T-helper 9 cell (primary cell): ENCODE measurements at places on chromosomes 2 and 18.

GRCh38 chr2:238202326-238203093 is 985 bp downstream of the ILKAP start:
- DNase-seq, result no peak

- no peak for DNase-seq
Measured at GRCh38 chr2:1306687-1307516, 106.4 kb upstream of the TPO start.

- no peak for DNase-seq
Measured at GRCh38 chr2:190843890-190844699, 36.5 kb upstream of the GLS start.

GRCh38 chr2:118151831-118152230 is 63.6 kb downstream of the INSIG2 start:
- no peak for DNase-seq

GRCh38 chr18:77369644-77370043 is 120.0 kb downstream of the GALR1 start:
- DNase-seq, result no peak

GRCh38 chr2:237022533-237022932 is 63.2 kb upstream of the COPS8 start:
- DNase-seq, result no peak

DNA sequence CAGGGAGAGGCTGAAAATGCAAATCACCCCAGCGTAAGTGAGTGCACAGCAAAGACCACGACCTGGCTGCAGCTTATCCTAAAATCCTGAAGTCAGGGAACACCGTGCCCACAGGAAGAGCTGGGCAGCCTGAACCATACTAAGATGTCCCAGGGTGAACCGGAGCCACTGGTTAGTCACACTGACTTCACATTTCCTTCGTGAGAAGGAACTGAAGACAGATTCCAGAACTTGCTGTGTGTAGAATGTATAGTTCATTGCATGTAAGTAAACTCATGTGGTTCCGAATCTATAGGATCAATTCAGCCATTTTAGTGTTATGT is 84.6 kb upstream of the NDUFV2 start:
- no peak for DNase-seq

GRCh38 chr2:75480971-75481836 is 79.5 kb downstream of the EVA1A start:
- no peak for DNase-seq

DNA sequence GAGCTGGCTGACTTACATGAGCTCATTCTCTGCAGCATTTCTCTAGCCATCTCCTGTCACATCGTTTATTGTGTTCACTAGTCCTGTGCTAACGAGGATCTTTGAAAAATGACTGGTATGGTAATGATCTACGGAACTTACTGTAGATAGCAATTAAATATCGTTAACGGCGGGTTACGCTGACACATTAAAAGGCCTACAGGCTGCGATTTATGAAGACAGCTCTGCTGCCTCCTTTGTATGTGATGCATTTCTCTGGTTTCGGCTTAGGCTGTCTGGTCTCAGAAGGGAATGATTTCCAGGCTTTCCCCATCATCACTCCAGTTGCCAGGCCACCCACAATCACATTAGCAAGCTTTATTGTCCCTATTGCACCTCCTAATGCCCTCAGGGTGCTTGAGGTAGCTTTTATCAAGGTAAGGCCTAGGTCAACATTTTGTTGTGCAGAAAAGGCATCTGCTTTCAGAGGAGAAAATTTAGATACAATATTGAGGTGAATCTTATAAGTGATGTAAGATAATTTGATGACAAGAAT is 284.4 kb downstream of the SOX11 start:
- no peak for DNase-seq

DNA sequence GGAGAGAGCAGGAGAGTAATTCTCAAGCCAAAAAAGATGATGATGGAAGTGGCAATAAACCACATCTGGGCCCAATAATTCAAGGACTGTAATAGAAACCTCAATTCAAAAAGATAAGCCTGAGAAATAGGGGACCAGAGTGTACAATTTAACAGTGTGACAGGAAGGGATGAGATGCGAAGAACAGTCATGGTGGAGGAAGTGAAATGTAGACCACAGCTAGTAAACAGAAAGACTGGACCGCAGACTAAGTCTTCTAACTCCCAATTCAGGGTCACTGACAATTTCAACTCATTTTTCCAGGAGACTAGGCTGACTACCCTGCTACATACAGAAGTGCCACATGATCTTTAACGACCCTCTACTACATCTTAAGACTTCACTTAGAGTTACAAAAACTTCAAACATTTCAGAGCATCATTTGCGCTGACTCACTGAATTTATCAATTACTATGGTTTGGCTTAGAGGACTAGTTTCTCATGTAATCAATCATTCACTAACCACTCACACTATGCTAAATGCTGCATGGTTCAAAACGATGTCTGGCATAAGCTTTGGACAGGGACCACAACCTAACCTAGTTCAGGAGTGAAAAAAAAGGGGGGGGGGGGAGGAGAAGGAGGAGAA is 9.0 kb downstream of the CUL3 start:
- DNase-seq, result no peak

- no peak for DNase-seq
Measured at GRCh38 chr2:142180820-142181533, 50.2 kb upstream of the LRP1B start.

DNA sequence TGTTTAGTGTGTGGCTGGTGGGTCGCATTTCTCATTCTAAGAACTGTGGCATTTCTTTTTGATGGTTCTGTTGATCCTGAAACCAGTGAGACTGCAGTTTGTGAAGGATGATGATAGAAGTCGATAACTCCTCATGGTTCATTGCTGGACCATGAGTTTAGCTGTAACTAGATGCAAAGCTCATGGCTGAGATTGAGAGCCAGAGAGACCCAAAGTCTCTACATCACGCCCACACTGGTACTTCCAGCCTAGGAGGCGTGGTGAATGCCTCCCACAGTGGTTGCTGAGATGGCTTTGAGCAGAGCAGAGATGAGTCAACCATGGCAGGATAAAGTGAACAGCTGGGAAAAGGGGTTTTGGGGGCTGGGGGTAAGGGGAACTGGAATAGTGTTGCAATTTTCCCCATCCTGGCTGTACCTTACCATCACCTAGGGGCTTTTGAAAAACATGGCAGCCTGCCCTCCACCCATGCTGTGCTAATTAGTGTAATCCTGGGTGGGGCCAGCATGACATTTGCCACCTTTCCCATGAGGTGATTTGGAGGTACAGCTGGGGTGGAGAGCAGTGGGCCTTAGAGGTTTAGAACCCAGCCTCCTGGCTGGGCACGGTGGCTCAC is 24.1 kb downstream of the INPP4A start:
- no peak for DNase-seq

DNA sequence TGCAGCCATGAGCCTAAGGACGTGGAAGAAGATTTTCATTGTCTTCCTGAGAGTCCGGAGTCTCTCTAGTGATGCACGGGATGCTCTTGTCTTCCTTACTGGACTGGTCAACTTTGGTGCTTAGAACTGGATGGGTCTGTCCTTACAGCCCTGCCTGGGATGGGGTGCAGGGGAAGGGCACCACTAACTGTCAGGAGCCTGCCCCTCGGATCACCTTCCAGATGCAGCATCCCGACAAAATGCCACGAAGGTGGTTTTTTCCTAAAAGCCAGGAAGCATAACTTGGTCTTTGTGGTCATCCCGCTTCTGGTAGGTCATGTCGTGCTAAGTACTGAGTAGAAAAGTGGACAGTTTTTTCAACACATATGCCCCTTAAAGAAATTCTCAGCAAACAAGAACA is 207.4 kb upstream of the TWIST2 start:
- DNase-seq, result no peak

- no peak for DNase-seq
Measured at GRCh38 chr18:33579349-33580215, 1.6 kb downstream of the ASXL3 start.

- no peak for DNase-seq
Measured at GRCh38 chr2:176122683-176123410, at the start of gene HOXD9. Gene HOXD9 (plus strand): TSS chr2:176122719. CDS start chr2:176122769, 50 bp downstream.

DNA sequence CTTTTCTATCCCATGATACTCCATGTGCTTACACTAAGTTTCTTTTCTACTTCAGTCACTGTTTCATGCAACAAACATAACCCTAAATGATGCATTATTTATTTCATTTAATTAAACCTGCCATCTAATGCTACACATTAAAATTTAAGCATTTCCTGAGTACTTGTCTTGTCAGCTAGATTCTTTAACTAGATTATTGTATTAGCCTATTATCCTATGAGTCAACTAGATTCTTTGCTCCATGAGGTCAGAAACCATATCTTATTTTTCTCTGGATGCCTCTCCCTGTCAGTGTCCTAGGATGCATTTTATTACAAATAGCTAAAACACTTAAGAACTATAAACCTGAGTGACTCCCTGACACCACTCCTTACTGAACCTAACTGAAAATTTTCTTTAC is 652.4 kb downstream of the SLC4A3 start:
- DNase-seq, result no peak

- no peak for DNase-seq
Measured at GRCh38 chr2:64203131-64203857, 59.1 kb upstream of the PELI1 start.

GRCh38 chr18:50182511-50182910 is 12.4 kb downstream of the MYO5B start:
- DNase-seq, result no peak

DNA sequence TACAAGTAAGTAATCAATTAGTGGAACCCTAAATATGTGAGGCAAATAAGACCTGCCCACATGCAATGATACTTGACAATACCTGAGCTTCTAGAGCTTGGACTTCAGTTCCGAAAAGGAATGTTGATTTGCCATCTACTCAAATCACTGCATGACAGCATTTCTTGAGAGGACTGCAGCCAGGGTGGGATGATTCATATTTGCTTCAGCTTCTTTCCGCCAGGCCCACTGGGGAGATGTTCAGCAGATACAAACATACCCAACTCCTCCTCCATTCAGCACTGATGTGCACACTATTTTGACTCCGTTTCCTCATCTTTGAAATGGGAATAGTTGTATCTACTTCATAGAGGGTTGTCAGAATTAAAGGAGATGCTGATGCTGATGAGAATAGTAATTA is 28.8 kb upstream of the TMEM177 start:
- DNase-seq, result no peak

- DNase-seq, result no peak
Measured at GRCh38 chr2:182715121-182715891, 751 bp upstream of the DNAJC10 start.

DNA sequence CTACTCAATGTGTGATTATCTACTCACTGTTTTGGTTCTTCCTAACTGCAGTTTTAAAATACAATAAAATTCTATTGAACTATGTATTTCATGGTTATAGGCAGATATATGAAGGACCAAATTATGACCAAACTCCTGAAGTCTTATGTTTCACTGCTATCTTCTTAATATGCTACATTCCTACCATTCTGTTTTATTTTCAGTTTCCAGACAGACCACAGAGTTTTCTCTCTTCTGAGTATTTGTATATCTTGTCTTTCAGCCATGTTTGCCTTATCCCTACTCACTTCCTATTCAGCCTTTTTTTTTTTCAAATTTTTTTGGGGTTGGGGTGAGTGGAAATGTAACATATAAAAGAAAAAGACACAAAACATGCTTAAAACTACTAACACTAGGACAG is 6.3 kb downstream of the RFTN2 start:
- no peak for DNase-seq

DNA sequence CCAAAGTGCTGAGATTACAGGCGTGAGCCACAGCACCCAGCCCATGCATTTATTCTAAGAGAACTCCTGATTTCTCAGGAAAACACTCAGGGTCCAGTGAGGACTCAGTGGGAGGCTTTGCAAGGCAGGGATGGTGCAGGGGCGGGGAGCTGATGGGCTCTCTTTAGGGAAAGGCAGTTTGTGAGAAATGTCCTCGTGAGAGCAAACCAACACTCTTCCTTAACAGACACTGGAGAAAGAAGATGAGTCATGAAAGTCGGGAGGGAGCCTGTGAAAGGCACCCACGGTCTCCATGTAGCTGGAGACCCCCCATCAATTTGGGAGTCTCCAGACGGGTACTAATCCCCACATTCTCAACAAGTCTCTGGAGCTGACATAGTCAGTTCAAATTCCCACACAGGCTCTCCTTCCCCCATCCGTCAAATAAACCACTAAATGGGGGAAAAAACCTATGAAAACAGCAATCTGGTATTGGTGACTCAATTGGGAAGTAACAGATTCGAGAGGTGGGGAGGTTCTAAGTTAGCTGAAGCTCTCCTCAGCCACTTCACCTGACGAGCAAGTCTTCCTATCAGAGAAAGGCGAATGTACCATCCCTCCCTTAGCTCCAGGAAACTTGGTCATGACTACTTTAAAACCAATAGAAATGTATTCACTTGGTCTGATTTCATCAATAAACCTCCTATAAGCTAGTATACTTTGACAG is 11.0 kb upstream of the CREG2 start:
- DNase-seq, result no peak

- no peak for DNase-seq
Measured at GRCh38 chr18:61882296-61883004, 10.4 kb downstream of the RNF152 start.

DNA sequence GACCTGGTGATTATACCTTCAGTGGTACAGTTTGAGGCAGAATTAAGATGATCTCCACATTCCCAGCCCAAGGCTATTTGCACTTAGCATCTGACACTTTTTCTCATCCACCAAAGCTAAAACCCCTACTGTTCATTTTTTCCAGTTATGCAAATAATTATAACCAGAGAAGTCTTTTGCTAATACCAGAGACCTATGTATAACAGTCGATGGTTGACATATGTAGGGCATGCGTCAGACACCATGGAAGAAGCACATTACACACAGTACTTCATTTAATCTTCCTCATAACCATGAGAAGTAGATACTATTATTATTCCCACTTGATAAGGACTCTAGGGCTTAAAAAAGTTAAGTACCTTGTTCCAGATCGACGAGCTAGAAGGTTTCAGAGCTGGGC is 36.5 kb downstream of the AP1S3 start:
- no peak for DNase-seq

DNA sequence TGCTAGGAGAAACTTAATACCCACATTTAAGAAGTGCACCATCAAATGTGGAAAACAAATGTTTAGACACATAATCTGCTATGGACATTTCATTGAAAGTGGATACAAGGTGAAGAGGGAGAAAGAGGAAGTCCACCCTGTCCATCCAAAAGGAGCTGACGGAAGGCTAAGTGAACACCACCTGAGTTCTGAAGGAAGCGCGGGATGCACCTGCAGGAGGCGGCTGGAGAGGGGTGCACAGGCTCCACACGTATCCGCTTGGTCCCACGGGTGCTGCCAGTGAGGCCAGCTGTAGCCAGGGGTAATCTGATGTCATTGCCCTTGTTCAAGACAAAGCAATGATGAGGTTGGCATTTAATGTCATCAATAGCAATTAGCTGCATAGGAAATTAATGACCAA is 75.9 kb upstream of the TMEM18 start:
- DNase-seq, result no peak
